ENCODE measurements at places on chromosomes 1 and 21.
A peak's percentile ranks its signal among the peaks of the same experiment; 100 is the strongest.

DNA sequence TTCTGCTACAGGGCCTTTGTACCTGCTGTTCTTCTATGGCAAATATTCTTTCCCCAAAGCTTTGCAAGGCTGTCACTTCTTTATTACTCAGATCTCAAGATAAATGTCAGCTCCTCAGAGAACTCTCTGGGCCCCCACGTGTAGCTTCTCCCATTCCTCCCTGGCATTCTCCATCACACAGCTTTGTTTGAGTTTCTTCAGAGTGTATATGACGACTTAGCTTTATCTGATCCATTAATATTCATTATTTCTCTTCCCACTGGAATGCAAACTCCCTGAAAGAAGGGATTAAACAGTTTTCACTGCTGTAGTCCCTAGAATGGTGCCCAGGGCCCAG lies 174.6 kb upstream of the EDN2 start:
- no peak for DNase-seq

DNA sequence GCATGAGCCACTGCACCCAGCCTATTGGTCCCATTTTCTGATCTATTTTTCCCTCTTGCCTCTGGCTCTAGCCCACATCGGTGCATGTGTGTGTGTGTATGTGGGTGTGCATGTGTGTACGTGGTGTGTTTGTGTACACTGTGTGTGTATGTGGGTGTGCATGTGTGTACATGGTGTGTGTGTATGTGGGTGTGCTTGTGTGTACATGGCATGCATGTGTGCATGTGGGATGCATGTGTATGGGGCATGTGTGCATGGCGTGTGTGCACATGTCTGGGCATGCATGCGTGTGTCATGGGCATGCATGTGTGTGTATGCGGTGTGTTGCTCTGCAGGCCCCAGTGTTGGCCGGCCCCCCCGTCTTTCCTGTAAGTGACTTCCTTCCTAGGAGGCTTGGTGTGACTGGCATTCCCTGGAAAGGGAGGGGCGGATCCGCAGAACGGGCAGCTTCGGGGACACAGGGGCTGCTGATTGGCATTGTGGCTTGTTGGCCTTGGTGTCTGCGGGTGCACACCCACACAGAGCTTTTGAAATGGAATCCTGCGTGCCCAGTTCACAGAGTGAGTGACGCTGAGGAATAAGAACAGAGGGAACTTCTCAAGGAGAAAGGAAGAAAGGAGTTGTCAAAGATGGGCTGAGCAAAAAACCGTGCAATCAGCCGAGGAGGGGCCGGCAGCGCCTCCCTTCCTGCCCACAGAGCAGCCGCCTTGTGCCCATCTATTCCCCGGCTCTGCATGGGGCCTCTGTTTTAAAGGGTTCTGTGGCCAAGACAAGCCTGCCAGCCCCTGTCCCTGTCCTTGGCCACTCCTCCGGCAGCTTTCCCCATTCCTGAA lies 8.0 kb downstream of the PDXK start:
- DNase-seq = no peak

- no peak for DNase-seq
Observed at GRCh38 chr1:166139735-166140134, 27.1 kb downstream of the FAM78B start.

DNA sequence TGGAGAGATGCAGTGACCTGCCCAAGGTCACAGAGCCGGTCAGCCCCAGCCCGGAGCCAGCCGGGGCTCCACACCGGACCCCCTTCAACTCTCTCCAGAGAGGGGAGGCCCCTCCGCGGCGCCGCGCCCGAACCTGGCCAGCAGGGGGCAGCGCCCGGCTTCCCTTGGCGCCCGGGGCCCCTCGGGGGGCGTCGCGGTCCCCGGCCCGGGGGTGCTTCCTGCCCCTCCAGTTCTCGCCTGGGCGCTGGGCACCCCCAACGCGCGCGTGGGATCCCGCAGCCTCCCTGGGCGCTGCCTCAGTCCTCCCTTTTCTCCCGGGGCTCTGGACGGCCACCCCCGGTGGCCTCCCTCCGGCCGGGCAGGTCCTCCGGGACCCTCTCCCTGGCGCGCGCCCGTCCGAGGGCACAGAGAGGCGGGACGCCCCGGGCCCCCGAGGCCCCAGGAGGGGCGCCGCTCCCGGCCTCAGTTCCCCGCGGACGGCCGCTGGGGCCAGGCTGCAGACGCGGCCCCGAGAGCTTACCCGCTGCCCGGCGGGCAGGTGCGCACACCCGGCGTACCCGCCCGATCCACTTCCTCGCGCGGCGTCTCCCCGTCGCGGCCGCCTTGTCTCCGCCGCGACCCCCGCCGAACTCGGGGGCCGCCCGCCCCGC lies 406 bp downstream of the HTR1D start:
- DNase-seq = peak; percentile 54

GRCh38 chr1:206495011-206495461 lies 12.3 kb upstream of the RASSF5 start:
- DNase-seq = no peak

DNA sequence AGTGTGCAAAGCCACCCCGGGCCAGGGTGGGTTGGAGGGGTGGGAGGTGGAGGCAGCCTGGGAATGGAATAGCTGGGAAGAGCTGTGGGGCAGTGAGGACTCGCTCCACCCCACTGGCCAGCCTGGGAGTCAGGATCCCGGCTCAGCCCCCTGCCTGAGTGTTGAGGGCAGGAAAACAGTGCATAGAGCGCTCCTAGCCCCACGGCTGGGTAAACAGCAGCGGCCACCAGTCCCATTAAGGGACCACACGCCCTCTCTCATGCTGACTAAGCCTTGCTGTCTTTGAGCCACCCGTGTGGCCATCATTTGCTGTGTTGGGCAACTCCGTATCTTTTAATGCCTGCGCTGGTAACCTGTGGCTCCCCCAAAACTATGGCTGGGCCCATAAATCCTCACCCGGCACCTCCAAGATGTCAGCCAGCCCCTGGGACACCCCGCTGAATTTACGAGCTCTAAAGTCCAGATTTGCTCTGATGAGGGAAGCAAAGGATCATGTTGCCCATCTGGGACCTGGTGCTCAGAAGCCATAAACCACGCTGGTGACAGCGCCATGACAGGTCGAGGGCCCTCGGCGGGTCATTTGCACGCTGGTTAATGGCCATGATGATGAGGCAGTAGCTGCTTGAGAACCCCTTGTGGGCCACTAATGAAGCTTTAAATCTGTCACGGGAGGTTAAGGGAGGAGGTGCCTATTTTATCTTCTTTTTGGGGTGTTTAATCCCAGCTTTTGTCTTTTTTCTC lies 34.9 kb downstream of the SYF2 start:
- DNase-seq = no peak

DNA sequence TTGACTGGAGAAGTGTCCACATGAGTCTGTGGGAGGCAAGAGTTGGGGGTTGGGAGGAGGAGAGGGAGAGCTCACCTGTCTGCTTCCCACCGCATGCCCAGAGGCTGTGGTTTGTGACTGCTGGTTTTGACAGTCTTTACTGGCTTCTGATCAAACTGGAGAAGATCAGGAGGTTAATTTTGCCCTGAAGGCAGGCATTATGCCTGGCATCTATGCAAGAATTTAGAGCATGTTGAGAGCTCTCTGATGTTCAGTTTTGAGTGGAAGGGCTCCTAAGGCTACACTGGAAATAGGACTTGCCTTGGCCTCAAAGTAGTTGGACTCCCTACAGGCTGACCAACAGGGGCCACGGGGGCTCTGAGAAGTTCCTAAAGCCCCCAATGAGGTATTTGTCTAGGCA lies 101.6 kb downstream of the TLR5 start:
- no peak for DNase-seq
